ENCODE measurements at places on chromosomes 7 and 10. TPM values are rescaled to one million over a fixed set of nuclear protein-coding genes. Genes with fewer than 3 reads are reported as not detected.

The TYSND1 gene
- 46.3 TPM for total RNA-seq

GRCh38 chr10:37976091-37976879 lies at the start of gene ZNF25:
Gene ZNF25 (minus strand): TSS chr10:37976647. CDS start chr10:37971722, 4,925 bp downstream.
- DNase-seq = peak; percentile 99

- no peak for DNase-seq
Observed at GRCh38 chr10:101708073-101708472, 13.1 kb upstream of the FBXW4 start.

The TMEM229A gene
- total RNA-seq = not detected

- DNase-seq = no peak
Observed at GRCh38 chr10:21021843-21022594, 124.9 kb upstream of the NEBL start.

GRCh38 chr7:1407892-1408291 lies 51.4 kb downstream of the MICALL2 start:
- DNase-seq = no peak

DNA sequence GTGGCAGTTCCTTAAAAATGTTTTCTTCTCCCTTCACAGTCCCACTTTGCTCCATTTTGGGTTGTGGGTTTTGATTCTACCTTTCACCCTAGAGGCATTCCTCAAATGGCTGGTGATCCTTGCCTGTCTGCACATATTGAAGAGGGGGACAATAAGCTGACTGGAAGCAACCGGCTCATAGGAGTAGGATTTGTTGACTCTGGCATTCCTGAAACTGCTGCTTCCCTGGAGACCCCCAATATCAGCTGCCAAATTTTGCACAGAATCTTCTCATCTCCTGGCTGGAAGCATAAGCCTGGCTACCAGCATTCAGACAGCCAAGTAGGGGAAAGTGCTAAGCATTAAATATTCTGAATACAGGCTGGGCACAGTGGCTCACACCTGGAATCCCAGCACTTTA lies 53.7 kb downstream of the KIF5B start:
- DNase-seq = no peak

DNA sequence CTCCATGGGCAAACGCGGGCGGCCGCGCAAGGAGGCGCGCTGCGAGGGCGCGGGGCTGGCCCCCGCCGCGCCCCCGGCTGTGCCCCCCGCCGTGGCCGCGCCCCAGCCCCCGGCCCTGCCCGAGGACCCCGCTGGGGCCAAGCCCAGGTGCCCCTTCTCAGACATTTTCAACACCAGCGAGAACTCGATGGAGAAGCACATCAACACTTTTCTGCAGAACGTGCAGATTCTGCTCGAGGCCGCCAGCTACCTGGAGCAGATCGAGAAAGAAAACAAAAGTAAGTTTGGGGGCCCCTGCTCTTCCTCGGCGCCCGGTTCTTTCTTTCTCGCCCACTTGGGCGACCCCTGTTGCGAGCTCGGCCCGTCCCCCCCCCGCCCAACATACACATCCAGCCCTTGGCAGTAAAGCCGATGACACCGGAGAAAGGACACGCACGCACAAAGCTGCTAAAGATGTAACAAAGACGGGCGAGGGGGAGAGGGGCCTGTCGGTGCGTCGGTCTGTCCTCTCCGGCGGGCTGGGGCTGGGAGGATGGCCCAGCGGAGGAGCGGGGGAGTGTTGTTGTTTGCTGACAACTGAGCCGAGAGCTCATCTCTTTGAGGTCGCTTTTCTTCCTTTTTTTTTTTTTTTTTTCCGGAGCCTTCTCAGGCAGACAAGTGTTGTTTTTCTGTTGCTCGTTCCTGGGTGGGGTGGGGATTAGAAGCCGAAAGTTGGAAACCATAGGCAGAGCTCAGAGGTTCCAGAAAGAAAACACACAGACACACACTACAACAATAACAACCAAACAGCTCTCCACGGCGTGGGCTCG lies 604 bp downstream of the MXI1 start:
- DNase-seq = peak; percentile 91

The PVRIG gene
- not detected for total RNA-seq

DNA sequence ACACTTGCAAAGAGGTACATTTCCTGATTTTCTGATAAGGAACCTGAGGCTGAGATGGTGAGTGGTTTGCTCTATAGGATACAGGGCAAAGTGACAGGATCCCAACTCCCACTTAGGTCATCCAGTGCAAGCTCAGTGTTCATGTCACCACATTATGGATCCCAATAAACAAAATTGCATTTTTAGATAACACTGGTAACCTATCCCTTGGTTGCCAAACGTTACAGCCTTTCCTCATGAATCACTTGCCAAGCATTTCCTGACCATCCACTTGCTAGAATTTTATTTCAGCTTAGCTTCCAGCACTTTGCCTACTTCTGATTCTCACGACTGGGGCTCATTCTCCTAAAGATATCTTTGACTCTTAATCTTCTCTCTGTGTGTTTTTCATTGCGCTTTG lies 131.4 kb upstream of the ODAD2 start:
- no peak for DNase-seq

GRCh38 chr7:128714701-128715495 lies 24.3 kb upstream of the CALU start:
- DNase-seq = no peak

The CCDC146 gene
- 25.4 TPM for total RNA-seq

The CPA2 gene
- 0.16 TPM for total RNA-seq

- DNase-seq = no peak
Observed at GRCh38 chr10:31138026-31138553, 106.4 kb upstream of the ZNF438 start.

- no peak for DNase-seq
Observed at GRCh38 chr10:29857843-29858701, 201.3 kb downstream of the JCAD start.

DNA sequence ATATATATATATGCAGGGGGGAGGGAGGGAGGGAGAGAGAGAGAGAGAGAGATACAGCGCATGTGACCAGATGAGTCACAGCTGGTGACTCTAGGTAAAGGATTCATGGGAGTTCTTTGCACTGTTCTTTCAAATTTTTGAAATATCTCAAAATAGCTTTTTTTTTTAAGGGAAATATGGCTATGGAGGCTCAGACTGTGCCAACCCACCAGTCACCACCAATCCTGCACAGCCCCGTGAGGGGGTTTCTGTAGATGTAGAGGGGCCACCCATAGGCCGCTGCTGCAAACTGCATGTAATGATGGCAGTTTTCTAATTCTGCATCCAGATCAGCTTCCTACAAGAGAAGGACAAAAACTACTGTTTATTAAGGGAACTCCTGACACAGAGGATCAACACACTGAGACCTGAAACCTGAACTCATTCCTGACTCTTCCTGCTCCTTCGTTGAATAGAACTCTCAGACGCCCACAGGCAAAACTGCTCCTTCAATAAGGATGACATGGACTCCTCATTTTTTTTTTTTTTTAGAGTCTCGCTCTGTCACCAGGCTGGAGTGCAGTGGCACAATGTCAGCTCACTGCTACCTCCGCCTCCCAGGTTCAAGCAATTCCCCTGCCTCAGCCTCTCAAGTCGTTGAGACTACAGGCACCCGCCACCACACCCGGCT lies 17.3 kb downstream of the DAGLB start:
- DNase-seq = no peak

DNA sequence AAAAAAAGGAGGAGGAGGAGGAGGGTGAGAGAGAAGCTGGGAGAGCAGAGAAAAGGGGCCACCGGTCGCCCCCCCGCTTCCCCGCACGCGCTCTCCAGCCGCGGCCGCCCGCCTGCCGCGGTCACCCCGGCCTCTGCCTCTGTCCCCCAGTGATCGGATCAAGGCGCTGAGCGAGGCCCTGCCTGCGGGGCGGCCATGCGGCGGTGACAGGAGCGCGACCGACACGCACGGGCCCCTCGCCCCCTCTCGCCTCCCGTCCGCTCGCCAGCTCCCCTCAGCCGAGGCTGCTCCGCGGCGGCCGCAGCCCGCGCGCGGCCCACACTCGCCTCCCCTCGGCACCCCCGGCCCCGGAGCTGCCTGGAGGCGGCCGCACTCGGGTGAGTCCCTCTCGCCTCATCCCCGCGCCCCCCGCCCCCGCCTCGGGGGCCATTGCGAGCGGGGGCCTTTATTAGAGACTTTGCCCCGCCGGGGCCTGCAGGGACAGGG lies at the start of gene GTF2I:
TSS of gene GTF2I (plus strand) at position 27 of the 486 bp plus-strand sequence. CDS start 31,411 bp downstream, outside the sequence.
- peak; percentile 89 for DNase-seq

DNA sequence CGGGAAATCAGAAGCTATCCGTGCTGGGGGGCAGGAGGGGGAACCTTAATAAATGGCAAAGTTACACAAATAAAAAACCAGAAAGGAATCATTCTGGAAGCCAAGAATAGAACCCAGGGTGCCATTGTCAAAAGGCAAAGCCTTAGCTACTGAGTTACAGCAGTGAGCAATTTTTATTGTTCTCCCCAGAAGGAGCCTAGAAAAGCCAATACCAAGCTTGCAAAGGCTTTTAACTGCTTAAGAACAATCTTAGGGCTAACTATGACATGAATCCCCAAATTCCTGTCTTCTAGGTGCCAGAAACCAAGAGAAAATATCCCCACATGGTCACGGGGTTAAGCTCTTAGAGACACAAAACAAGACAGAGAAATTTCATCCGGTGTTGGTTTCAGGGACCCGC lies 482.7 kb downstream of the CCSER2 start:
- DNase-seq = no peak

GRCh38 chr7:120979765-120980499 lies 8.6 kb upstream of the CPED1 start:
- DNase-seq = no peak

GRCh38 chr7:74306730-74307469 lies 17.7 kb downstream of the CLIP2 start:
- DNase-seq = no peak

The GLUD1 gene
- total RNA-seq = 235 TPM

The NXPH1 gene
- total RNA-seq = not detected

DNA sequence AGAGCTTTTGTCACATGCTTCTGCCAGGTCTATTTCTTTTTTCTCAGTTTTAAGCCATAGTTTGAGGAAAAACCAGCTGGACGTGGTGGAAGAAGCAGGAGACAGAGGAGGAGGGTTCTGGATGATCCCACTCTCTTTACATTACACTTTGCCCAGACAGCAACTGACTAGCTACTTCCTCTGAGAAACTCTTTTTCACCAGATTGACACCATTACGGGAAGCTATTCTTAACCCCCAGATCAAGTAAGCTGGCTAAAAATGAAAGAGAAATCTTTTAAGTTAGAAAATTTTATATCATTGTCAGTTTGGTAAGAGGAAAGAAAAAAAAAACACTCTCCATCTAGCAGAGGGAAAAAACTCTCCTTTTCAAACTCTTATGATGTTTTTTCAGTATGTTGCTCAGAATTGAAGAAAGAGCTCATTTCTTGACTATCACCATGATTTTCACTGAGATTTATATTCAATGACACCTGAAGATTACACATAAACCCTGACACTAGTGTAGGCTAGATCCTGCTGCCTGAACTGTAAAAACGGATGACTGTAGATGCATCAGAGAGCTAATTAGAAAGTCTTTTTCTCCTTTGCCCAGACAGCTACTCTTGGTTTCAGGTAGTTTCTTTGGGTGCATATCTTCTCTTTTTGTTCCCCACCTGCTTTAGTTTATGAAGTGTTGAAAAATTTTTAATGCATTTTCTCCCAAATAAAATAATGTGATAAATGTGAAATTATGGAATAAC lies 203.1 kb downstream of the TFEC start:
- DNase-seq = no peak

The ASB10 gene
- total RNA-seq = not detected

GRCh38 chr7:119197877-119198527 lies 973.5 kb downstream of the ANKRD7 start:
- peak; percentile 70 for DNase-seq

The GPRIN2 gene
- total RNA-seq = 118 TPM

GRCh38 chr7:4873071-4873944 lies 10.2 kb downstream of the RADIL start:
- no peak for DNase-seq

DNA sequence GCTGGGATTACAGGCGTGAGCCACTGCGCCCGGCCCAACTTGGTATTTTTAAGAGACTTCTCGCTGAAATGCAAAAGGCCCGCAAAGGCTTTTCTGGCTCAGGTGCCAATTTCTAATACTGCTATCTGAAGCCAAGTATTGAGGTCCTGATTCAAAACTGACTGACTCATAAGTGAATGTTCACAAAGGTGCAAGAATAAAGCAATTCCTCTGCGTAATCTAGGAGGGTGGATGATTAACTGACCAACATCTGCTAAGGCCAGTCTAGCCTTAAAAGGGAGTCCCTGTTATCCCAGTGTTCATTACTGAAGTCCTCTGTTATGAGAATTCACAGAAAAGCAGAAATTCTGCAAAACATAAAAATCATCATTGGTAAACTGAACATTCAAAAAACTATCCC lies 111.4 kb downstream of the SRPK2 start:
- no peak for DNase-seq

- no peak for DNase-seq
Observed at GRCh38 chr7:114507381-114507780, 92.8 kb downstream of the FOXP2 start.

The CTNNA3 gene
- 0.12 TPM for total RNA-seq

DNA sequence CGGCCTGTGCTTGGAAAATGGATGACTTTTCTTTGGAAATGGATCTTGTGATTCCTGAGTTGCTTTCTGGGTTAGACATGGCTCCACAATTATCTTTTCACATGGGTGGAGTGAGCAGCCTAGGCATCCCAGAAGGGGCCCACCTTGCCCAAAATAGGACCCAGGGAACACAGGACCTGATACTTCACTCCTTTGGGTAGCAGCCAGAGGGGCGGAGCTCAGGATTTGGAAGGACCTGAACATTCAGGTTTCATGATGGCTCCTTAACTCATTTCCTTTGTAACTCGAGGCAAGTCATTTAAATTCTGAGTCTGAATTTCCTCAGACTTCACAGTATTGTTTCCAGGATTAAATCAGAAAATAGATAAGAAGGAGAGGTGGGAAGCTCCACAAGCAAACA lies 178.3 kb upstream of the ZMIZ1 start:
- peak; percentile 76 for DNase-seq

GRCh38 chr10:33773253-33773573 lies 438.7 kb upstream of the NRP1 start:
- no peak for DNase-seq

- no peak for DNase-seq
Observed at GRCh38 chr10:16941870-16942269, 124.6 kb upstream of the RSU1 start.

DNA sequence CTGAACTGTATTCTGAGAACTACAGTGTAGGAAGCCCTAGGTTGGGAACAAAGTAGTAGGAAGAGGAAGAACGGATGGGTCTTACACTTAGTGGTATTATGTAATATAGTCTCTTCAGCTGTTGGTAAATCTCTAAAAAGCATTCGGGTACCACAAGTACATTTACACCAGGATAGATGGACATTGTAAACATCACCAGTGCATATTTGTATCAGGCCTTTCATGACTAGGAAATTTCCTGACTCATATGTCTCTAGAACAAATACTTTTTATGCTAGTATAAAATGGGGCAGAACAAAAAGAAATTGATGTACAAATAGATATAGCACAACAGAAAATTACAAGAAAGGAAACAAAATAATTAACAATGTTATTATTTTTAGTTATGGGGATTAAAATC lies 21.5 kb upstream of the OR6B1 start:
- no peak for DNase-seq

The TLL2 gene
- total RNA-seq = 0.94 TPM

DNA sequence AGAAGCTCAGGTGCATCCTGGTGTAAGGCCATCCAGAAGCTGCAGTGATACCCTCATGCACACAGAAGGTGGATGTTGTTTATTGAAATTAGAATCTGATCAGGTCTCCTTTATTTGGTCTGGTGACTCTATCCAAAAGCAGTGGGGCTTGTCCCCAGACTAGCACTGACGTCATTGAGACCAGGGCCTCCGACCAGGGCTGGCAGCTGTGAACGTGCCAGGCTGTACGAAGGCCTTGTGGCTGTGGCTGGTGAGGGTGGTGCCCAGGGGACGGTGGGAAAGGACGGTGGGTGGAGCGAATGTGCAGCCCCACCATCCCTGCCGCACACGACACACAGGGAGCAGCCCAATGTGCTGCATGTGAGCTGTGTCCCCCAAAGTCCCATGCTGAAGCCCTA lies 160.0 kb downstream of the ADARB2 start:
- no peak for DNase-seq

The LSM8 gene
- total RNA-seq = 49.3 TPM

The GATA3 gene
- 303 TPM for total RNA-seq
